ENCODE measurements at places on chromosomes 6 and 20.

GRCh38 chr20:62236200-62236599, 2.1 kb upstream of the OSBPL2 start:
- DNase-seq, result no peak

- peak; percentile 75 for DNase-seq
Observed at GRCh38 chr6:17281100-17281496, at the start of gene RBM24. RBM24 (plus strand) TSS chr6:17281361; CDS start chr6:17281582, 221 bp downstream.

- DNase-seq, result no peak
Observed at GRCh38 chr6:112409311-112409710, 62.2 kb downstream of the RFPL4B start.

- no peak for DNase-seq
Observed at GRCh38 chr6:56278171-56278591, 30.8 kb upstream of the COL21A1 start.

- no peak for DNase-seq
Observed at GRCh38 chr6:3421143-3421542, 35.7 kb downstream of the SLC22A23 start.

DNA sequence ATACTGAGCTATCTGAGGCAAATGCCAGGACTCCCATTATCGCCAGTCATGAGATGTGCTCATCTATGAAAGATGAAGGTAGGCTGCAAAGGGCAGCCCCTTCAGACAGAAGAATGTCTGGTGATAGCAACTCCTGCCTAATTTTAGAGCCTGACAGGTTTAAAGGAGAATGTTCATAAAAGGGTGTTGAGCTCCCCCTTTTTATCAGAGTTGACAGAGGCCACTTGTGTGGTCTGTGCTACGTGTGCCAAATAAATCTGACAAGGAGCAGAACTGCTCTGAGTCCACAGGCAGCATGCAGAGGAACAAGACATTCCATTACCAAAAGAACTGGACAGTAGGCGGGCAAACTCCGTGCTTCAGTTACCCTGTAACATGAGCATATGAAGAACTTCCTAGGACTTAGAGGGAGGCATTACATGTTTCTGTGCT, 101.8 kb downstream of the PREP start:
- DNase-seq, result no peak

DNA sequence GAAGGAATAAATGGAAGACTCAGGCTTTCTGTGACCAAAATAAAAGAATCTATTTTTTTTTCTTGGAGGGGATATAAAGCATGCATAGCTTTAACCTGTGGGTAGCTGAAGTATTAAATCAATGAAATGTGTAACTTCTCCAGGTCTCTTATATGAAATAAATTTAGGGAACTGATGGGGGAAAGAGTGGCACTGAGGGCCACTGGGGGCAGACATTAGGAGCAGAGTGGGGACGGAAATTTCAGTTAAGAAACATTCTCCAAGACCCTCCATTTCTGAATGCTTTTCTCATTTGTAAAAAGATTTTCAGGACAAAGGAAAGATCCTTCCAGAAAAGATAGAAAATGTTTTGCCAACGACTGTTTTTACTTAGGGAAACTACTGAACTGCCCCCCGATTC, 131.0 kb downstream of the GPX5 start:
- DNase-seq, result no peak

DNA sequence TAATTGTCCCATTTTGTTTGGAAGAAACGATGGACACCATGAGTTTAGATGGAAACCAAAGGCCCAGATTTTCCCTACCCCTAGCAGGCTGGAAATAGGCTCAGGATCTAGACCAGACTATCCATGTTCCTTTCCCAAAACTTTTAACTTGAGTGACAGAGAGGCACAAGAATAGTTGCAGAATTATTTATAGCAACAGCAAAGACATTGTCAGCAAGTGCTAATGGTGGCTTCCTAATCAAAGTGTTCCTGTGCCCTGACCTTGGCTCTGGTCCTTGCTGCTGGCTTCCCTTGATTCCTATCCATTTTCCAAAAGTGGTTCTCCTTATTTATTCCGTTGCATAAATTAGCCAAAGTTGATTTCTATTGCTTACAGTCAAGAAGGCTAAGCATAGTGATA, 103.1 kb downstream of the RNGTT start:
- no peak for DNase-seq

GRCh38 chr6:49918787-49919186, 45.2 kb downstream of the DEFB114 start:
- DNase-seq, result no peak

DNA sequence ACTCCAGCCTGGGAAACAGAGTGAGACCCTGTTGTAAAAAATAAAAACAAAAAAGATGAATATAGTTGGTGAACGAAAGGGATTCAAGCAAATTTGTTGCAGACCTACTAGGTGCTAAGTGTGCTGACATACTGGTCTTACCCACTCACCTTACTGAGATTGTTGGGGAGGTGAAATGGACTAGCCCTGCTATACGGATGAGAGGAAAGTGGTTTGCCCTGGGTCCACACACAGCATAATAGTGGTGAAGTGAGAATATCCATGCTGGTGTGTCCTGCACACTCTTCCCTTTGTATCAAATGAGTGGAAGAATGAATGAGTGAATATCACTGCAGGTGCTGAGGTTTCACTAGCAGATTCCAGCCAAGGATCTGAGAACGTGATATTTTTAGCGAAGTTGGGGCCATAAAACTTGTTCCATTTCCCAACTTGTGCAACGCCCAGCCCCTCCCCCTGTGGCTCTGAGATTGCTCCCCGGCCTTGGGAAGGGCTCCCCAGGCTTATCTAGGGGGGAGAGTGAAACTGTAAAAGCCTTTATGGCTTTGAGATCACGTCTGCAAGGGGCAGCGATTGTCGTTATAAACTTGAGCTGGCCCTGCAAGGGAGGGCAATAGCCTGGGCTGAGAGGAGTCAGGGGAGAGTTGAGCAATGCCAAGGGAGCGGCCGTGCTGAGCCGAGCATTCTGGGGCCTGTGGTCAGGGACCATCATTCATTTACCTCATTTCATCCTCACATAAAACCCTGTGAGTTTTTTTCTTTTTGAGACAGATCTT, 33.2 kb upstream of the TTPAL start:
- DNase-seq, result no peak

- DNase-seq, result no peak
Observed at GRCh38 chr20:43739148-43739749, 12.4 kb upstream of the GTSF1L start.

DNA sequence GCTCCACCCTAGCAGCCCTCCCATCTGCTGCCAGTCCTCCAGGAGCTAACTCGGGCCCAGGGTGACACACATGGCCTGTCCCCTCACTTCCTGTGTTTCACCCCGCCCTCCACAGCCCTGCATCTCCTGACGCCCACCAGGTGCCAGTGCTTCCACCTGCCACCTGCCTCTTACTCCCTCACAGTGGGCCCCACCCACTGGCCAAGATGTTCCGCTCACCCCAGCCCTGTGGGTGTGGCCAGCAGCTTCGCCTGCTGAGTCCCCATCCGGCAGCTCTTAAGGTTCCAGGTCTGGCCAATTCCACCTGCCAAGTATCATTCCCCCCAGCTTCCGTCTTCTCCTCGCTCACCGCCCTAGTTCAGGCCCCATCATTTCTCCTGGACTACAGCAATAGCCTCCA, 184.1 kb downstream of the MBOAT1 start:
- DNase-seq, result no peak

DNA sequence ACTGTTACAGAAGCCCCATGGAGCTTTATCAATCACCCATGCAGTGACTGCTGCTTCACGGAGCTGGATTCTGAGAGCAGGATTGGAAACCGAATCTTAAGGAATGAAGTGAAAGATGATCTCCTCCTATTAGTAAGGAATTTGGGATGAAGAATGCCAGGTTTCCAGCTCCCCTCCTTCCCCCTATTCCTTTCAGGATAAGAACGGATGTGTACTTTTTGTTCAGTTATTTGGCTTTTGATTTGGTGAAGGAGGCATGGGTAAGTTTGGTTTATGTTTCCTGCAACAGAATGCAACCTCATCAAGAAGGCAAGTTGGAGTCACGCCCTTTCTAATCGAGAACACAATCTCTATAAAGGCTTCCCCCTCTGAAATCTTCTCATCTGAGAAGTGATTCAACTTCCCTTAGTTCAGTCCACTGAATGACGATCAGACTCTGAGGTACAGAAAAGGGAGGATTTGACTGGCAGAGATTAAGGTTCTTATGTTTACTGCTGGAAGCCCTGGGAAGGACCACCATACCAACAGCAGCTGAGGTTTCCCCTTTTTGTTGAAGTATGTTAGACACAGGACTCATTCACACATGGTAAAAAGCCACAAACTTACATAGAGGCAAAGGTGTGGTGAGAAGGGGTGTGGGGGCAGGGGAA, 5.5 kb downstream of the ELMO2 start:
- peak; percentile 83 for DNase-seq

DNA sequence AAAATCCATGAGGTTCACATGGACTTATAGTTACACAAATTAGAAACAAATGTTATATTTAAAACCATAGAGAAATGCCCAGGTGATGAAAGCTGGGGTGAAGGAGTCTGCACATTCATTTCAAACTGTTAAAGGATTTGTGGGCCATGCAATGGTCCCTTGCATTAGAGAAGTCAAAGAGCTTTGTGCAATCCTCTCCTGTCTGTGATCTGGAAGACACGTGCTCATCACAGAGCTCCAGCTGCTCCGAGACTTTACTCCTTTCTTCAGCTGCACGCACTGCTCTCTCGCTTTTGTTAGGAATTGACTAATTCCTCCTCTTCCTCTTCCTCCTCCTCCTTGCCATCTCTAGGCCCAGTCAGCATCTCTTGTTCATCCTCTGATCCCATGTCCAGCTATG, 4.1 kb upstream of the AIF1 start:
- DNase-seq, result no peak

DNA sequence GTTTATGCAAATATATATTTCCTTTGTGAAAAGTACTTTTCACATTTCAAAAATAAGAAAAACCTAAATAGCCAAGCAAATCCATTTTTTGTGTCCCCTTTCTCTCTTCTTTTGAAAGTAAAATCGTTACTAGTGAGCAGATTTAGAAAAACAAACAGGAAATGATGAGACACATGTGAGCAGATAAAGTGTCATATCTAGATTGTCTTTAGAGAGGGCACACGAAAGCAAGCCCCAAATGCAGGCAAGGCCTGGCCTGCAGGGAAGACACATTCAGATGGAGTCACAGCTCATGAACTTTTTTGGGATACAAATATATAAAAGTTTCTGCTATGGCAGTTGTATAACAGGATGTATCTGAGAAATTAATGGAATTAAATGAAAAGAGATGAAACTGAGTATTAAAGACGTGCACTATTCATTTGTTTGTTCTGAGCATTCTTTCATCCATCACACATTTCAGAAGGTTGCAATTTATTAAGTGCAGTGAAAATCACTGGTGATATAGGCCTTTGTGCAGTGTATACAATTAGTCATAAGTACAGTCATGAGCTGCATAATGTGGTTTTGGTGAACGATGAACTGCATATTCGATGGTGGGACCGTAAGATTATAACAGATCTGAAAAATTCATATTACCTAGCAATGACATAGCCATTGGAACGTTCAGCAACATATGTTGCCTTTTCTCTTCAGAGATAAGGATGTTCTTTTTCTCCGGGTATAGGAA, 101.4 kb downstream of the PACRG start:
- DNase-seq, result no peak

- no peak for DNase-seq
Observed at GRCh38 chr20:10594296-10594868, 79.4 kb downstream of the JAG1 start.

DNA sequence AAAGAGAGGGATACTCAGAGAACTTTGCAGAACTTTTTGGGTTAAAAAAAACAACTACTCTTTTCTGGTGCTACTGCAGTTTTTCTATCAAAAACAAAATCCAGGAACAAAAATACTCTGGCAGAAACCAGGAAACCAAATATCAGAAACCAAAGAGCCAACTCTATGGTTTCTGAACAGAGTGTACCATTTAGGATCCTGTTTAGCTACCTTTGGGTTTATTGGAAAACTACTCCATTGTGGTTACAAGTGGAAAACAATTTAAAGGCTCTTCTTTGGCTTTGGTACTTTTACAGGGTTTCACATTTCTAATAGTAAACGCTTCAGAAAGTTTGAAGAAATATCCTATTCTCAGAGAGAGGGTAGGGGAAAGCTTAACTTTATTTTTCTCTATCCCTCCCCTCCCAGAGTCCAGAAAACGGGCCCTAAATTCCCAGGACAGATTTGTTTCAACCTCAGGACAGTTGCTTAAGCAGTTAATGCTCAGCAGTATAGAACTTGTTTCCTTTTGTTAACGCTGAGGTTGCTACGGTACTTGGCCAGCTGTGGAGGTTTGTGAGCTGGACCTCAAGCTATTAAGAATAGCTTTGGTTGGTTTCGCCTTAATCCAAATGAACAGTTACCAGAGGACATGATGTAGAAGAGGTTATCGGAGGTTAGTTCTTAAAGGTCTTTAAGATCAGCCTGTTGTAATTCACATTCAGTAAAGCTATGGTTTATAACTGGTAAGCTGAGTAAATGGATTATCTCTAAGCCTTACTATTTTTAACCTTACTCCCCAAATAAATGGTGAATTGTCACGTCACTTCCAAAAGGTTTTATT, 47.9 kb downstream of the FOXO3 start:
- DNase-seq, result no peak

DNA sequence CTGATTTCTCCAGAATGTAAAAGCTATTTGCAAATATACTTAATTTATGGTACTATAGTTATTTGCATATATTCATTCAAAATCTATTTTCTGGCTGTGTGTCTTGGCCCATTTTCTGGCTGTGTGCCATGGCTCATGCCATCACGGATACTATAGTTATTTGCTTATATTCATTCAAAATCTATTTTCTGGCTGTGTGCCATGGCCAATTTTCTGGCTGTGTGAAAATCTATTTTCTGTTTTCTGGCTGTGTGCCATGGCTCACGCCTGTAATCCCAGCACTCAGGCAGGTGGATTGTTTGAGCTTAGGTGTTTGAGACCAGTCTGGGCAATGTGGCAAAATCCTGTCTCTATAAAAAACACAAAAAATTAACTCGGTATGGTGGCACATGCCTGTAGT, 28.9 kb upstream of the RIPK1 start:
- DNase-seq, result no peak

Data from activated CD4-positive, alpha-beta T cell treated with anti-CD3 and anti-CD28 coated beads, Interleukin-2, amount 10 ng/mL, durations not matched to agents 24 days and 14 days (primary cell).